ENCODE measurements at places on chromosomes 6 and 20.

DNA sequence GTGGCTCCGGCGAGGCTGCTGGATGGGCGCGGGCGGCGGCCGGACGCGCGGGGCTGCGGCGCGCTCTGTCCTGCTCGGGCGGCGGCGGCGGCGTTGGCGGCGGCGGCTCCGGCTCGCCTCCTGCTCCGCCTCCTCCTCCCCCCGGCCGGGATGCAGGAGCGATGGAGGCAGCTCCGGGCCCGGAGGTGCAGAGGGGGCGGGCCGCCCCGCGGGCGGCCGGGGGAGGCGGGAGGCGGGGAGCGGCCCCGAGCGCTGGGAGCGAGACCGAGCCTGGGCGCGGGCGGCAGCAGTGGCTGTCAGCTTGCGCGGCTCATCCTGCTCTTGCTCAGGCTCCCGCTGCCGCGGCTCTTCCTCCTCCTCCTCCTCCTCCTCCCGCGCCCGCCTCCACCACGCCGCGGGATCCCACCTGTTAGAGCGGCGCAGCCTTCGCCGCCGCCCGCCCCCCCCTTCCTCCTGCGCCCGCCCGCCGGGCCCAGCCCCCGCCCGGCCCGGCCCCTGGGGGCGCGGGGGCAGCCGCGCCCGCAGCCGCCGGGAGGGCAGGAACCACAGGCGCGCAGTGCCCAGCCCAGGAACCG, at the start of gene NOL4L:
TSS of gene NOL4L (minus strand) at position 323 of the 575 bp plus-strand sequence. CDS start 443 bp downstream, outside the sequence.
- no peak for DNase-seq

DNA sequence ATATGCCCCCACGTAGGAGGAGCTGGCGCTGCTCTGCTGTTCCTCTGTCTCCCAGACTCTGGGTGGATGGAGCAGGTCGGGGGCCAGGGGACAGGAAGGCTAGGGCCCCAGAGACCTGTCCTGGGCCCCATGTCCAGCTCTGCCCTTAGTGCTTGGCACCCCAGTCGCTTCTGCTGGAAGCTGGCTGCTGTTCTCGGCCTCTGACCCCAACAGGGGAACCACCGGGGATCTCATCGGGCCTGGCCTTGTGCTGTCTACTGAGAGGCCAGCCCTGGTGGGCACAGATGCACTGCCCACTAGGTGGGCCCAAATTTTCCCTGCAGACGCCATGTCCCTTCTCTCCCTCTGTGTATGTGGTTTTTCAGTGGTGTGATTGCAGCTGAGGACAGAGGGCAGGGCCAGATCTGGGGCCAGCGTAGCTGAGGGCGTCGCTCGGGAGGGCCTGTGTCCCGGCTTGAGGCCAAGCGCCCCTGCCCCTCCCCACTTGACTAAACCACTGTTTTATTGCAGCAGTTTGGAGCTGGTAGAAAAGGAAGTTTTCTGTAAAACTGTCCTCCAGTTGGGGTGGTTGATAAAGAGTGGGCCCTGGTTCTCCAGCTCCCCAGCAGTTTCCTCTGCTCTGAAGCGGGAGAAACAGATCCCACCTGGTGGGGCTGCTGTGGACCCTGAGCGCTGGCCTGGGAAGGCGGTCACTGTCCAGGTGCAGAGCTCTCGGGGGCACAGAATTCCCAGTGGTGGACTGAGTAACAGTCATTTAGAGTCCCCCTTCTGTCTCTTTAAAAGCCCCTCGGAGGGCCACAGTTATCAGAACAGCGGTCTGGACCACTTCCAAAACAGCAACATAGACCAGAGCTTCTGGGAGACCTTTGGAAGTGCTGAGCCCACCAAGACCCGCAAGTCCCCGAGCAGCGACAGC, 5.9 kb upstream of the COL20A1 start:
- DNase-seq, result no peak

DNA sequence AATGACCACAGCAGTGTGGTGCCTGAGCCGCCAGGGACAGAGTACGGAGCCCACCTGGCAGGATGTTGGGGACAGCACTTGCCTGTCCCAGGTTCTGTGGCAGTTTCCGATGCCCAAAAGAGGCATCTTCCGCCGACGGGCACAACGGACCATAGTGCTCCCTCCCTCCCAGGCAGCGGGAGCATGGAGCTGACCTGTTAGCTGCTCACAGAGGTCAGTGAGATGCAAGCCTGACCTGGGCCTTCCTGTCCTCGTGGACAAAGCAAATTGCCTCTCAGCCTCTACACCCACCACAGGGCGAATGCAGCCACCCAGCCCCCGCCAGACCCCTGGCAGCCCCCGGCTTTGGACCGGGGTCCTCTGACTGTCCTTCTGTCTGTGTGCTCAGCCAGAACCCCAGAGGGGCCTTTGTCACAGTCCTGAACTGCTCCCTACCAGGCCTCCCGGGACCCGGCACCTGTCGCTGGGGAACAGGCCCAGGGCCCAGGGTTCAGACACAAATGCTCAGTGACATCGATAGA, 16.2 kb upstream of the FRMD1 start:
- no peak for DNase-seq

DNA sequence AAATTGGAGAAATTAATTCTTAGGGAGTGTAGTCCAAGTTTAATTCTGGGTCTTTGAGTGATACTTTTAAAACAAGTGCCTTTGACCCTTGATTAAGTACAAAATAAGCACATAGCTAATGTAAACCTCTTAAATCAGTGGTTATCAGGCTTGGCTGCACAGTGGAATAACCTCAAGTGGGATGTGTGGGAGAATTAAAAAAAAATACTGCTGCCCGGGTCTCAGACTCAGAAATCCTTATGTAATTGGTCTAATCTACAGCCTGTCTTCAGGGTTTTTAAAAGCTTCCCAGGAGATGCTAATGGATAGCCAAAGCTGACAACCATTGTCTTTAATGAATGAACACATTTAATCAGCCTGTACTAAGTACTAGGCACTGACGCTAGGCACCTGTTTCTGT, 28.5 kb upstream of the TMEM14A start:
- DNase-seq, result no peak

GRCh38 chr6:19538096-19538495, 299.1 kb upstream of the ID4 start:
- no peak for DNase-seq
